Karpas-422 (cell line): ENCODE measurements at places on chromosomes 1 and 21. TPM values are rescaled to one million over a fixed set of nuclear protein-coding genes. Genes with fewer than 3 reads are reported as not detected.

DNA sequence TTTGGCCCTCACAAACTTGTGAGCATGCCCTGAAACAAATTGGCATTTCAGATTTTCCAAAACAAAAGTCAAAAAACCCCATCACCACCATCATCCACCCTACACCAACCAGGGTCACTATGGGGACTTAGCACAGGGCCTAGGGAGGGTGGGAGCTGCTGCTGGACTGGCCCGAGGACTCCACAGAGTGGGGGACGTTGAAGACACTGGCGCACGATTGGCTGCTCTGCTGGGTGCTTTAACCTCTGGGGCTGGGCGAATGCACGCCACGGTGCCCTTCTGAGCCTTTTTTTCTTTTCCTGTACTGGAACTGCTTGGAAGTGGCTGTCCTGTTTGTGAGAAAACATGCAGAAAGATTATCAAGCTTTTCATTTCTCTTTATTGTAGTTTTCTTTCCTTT is 92.8 kb downstream of the CD247 start:
- peaks cover 64% of the 10 kb centered on the region for H3K4me1 ChIP-seq
- peaks cover 5% of the 10 kb centered on the region; the same call in 1 of the 2 replicates for H3K36me3 ChIP-seq
- DNase-seq, result no peak
- no peaks in the 10 kb centered on the region for H3K27me3 ChIP-seq
- peak overlapping the region; percentile 99 for H3K27ac ChIP-seq

- no peak overlapping the region for H3K4me3 ChIP-seq
- peak; percentile 79 for DNase-seq
- H3K27ac ChIP-seq, result no peak overlapping the region
- no peaks in the 10 kb centered on the region for H3K27me3 ChIP-seq
- peaks cover 4% of the 10 kb centered on the region for H3K4me1 ChIP-seq
- H3K36me3 ChIP-seq, result peaks cover 44% of the 10 kb centered on the region; the same call in 1 of the 2 replicates
These were observed 37.7 kb downstream of the SH3GLB1 start for GRCh38 chr1:86741947-86742572.

GRCh38 chr21:42302794-42303193 is 12.4 kb downstream of the TFF3 start:
- no peak for DNase-seq
- no peak overlapping the region for H3K27ac ChIP-seq

GRCh38 chr1:234763367-234763766 is 153.4 kb upstream of the IRF2BP2 start:
- H3K4me1 ChIP-seq, result no peaks in the 10 kb centered on the region
- DNase-seq, result no peak
- no peak overlapping the region for H3K4me3 ChIP-seq

DNA sequence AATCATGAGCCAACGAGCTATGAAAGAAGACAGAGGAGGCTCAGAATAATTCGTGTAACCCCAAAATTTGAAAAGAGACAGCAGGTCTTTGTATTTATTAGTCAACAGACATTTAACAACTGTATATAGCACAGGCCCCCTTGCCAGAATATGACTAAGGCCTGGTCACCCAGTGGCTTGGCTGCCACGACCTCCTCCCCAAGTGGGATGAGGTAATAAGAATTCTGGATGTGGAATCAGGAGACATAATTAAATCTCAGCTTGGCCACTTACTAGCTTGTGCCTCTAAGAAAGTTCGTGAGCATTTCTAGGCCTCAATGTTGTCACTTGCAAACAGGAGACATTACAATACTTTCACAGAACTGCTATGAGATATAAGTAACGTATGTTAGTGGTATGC is 134.2 kb upstream of the TNFSF4 start:
- no peaks in the 10 kb centered on the region for H3K4me1 ChIP-seq
- no peaks in the 10 kb centered on the region for H3K36me3 ChIP-seq
- no peak overlapping the region for H3K27ac ChIP-seq
- no peaks in the 10 kb centered on the region for H3K27me3 ChIP-seq
- no peak overlapping the region for H3K4me3 ChIP-seq

- H3K27ac ChIP-seq, result no peak overlapping the region
- no peaks in the 10 kb centered on the region for H3K36me3 ChIP-seq
- no peaks in the 10 kb centered on the region for H3K27me3 ChIP-seq
- H3K4me1 ChIP-seq, result no peaks in the 10 kb centered on the region
- DNase-seq, result no peak
These were observed 39.6 kb downstream of the UBASH3A start for GRCh38 chr21:42443181-42443785.

GRCh38 chr1:195898924-195899323 is 709.3 kb downstream of the KCNT2 start:
- no peak for DNase-seq
- no peak overlapping the region for H3K27ac ChIP-seq
- H3K27me3 ChIP-seq, result no peaks in the 10 kb centered on the region
- H3K4me3 ChIP-seq, result no peak overlapping the region
- H3K4me1 ChIP-seq, result no peaks in the 10 kb centered on the region

GRCh38 chr21:35149698-35150097 is 100.6 kb upstream of the RUNX1 start:
- no peaks in the 10 kb centered on the region for H3K36me3 ChIP-seq
- H3K27me3 ChIP-seq, result no peaks in the 10 kb centered on the region
- no peak for DNase-seq
- H3K4me3 ChIP-seq, result no peak overlapping the region
- H3K4me1 ChIP-seq, result peaks cover 8% of the 10 kb centered on the region
- no peak overlapping the region for H3K27ac ChIP-seq

DNA sequence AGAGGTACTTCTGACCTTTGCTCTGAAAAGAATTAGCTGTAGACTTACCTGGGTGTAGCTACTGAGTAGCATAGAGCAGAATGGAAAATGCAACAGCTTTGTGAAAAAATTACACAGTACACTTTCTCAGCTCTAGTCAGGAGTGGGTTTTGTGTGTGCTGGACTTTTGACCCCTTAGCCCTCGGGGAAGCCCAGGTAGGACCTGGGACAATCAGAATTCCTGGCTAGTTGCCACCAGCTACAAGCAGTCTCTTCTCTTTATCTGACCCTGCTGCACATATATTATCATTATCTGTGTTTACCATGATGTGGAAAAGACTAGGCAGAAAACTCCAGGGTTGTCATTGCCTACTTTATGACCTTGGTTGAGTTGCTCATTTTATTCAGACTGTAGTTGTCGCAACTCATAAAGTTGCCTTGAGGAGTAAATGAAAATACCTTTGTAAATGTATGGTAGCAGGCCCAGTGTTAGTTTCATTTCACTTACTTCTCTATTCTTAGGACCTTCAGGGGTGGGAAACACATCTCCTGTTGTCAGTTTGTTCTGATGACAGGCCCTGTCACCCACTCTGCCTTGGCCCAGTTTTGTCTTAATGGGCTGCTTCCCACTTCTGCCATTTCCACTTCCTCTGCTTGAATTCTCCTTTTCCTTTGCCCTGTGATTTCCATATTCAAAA is 5.4 kb downstream of the NEK7 start:
- H3K36me3 ChIP-seq, result no peaks in the 10 kb centered on the region
- peak overlapping the region; percentile 32; the same call in 1 of the 2 replicates for H3K27ac ChIP-seq
- peaks cover 58% of the 10 kb centered on the region for H3K4me1 ChIP-seq
- H3K27me3 ChIP-seq, result no peaks in the 10 kb centered on the region

DNA sequence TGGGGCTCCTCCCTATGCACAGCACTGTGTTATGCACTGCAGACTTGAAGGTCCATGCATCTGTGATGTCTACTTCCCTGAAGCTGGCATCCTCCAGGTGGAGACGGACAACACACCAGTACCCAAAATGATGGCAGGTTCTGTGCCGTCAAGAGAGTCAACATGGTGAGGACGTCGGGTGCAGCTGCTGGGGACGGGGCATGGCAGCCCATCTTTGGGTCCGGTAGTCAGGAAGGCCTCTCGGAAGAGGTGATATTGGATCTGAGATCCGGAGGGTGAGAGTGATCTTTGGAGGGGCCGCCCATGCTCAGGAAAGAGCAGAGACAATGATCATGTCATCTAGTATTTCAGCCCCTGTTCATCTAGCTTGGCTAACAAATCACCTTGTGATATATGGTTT is 104.1 kb downstream of the RIPK4 start:
- no peaks in the 10 kb centered on the region for H3K36me3 ChIP-seq
- no peak overlapping the region for H3K4me3 ChIP-seq
- no peaks in the 10 kb centered on the region for H3K27me3 ChIP-seq

DNA sequence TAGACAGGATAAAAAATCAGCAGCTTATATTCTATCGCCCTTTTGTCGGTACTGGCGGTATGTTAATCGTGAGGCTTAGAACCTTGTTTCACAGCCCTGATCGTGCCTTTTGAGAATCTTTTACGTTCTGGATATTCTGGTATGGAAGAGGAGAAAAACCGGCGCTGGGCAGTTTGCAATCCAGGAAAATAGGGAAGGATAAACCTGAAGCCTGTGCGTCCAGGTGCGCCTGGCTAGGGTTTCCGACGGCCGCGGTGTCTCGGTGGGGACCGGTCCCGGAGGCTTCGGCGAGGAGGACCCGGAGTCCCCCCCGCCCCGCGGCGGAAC is 258 bp upstream of the SYPL2 start:
- H3K27ac ChIP-seq, result no peak overlapping the region

- no peak overlapping the region for H3K27ac ChIP-seq
- no peaks in the 10 kb centered on the region for H3K36me3 ChIP-seq
- H3K4me1 ChIP-seq, result no peaks in the 10 kb centered on the region
- no peaks in the 10 kb centered on the region for H3K27me3 ChIP-seq
- no peak for DNase-seq
These were observed 91.7 kb downstream of the TPR start for GRCh38 chr1:186283374-186283773.

GRCh38 chr1:152225678-152226077 is 1.7 kb upstream of the HRNR start:
- no peak overlapping the region for H3K4me3 ChIP-seq
- H3K36me3 ChIP-seq, result no peaks in the 10 kb centered on the region
- H3K27ac ChIP-seq, result no peak overlapping the region
- no peaks in the 10 kb centered on the region for H3K27me3 ChIP-seq
- no peak for DNase-seq

GRCh38 chr1:49651136-49651535 is 372.6 kb downstream of the AGBL4 start:
- H3K4me3 ChIP-seq, result no peak overlapping the region
- no peaks in the 10 kb centered on the region for H3K27me3 ChIP-seq
- H3K4me1 ChIP-seq, result no peaks in the 10 kb centered on the region
- no peaks in the 10 kb centered on the region for H3K36me3 ChIP-seq

LRIG2 gene
- total RNA-seq, result 8.5 and 23.2 TPM in 2 replicates

CRB1 gene
- total RNA-seq, result not detected in 2 replicates

RCAN3 gene
- 4.8 and 6.6 TPM in 2 replicates for total RNA-seq

AIRE gene
- total RNA-seq, result not detected in 2 replicates

FGGY gene
- 4.7 and 7.2 TPM in 2 replicates for total RNA-seq

THEMIS2 gene
- 8.7 and 9.2 TPM in 2 replicates for total RNA-seq

CFHR1 gene
- not detected in 2 replicates for total RNA-seq
